Right renal pelvis (tissue), 4 donors: ENCODE measurements at places on chromosomes 2 and 18.

DNA sequence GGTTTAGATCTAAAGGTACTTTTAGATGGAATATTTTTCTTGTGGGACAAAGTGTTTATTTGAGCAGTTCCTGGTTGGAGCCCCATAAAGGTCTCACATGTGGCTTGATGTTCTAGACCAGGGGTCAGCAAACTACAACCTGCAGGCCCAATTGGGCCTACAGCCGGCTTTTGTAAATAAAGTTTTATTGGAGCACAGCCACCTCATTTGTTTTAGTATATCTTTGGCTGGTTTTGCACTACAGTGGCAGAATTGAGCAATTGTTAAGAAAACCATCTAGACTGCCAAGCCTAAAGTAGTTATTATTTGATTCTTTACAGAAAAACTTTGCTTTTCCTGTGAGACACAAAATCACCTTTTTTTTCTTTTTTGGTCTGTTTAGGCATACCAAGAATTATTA is 41.6 kb downstream of the NDC80 start:
- no peak for DNase-seq

DNA sequence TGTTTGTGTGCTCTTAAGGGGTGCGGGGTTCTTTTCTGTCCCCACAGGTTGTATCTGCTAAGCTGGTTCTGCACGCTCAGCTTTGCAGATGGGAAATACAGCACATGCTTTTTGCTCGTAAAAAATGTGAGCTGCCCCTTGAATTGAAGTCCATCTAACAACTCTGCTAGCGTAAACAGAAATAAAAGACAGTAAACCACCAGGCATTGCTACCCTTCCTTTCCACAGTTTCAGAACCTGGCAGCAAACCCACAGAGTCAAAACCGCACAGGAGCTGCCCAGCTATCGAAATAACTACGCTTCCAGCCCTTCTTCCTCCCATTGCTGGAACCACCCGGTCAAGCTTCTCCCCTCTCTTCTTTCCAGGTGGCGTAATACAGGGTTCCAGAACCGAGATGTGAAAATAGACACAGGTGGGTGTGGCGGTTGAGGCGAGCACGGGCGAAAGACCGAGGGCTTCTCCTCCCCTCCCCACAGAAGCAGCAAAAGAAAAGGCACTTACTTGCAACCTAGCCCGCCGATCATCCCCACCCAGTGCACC is 479 bp downstream of the SCN9A start:
- no peak for DNase-seq

DNA sequence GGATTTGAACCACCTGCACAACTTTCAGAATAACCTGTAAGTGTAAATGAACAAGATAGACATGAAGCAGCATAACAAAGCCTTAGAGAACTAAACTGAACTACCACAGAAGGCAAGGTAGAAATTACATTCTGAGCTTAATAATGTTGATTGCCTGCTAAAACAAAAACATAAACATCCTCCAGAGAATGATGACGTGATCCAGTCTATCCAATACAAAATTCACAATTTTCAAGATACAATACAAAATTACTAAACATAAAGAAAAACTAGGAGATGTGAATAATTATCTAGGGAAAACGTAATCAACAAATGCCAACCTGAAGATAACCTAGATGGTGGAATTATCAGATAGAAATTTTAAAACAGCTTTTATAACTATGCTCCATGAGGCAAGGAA is 40.7 kb upstream of the EGR4 start:
- DNase-seq: no peak

- DNase-seq: no peak
Measured at GRCh38 chr2:157326698-157327097, 1.1 kb upstream of the ERMN start.

GRCh38 chr2:230984393-230985220 is 11.3 kb upstream of the SPATA3 start:
- no peak for DNase-seq

GRCh38 chr2:3280683-3281520 is 96.7 kb downstream of the EIPR1 start:
- DNase-seq: no peak

GRCh38 chr2:128427413-128427755 is 108.7 kb upstream of the HS6ST1 start:
- no peak for DNase-seq

DNA sequence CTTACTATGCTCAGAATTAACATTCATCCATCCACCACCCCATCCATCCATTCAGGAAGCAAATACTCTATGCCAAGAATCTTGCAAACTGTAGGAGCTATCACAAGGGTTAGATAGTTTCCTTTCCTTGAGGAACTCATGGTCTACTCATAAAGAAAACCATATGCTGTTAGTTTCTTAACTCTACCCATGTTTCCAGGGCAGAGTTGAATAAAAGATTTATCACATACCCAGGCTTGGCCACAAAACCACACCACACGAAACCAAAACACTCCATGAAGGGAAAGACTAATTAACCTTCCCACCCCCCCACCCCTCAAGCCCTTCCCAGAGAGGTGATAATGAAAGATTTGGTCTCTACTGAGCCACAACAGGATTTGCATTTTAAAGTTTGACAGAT is 23.7 kb upstream of the MSGN1 start:
- DNase-seq: no peak

DNA sequence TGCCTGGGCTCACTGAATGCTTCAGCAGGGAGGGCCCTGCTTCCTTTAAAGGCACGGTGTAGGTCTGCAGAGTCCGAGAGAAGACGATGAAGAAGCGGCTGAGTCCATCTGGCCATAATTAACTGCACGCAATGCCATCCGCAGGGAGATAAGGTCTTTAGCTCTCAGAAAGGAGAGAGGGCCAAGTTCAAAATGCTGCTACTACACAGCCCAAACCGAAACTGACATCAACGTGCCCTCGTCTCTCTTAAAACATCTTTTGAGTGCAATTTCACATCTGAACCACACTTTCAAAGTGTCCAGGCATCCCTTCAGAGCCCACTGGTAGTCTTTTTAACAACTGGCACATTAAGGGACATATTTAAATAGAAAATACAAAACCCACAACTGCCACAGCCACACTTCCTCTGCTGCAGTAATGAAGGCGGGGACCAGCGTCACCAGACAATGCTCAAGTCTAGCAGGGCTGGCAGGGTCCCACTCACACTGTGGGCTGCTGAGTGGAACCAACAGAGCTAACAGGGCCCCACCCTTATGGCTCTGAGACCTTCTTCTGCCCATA is 35.8 kb downstream of the ST3GAL5 start:
- DNase-seq: no peak

DNA sequence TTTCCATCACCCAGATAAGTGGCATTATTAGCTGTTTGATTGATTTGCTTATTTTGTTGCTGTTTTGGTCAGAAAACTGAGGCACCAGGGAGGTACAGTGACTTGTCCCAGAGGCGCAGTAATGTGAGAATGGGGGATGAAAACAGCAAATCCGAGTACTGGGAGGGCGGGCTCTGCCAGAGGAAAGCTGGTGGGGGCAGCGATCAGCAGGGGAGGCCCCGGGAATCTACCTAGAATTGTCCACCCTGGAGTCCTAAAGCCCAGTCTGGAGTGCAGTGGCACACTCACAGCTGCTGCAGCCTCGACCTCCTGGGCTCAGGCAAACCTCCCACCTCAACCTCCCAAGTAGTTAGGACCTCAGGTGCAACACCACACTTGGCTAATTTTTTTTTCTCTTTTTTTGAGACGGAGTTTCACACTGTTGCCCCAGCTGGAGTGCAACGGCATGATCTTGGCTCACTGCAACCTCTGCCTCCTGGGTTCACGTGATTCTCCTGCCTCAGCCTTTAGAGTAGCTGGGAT is 17.0 kb upstream of the PTMA start:
- no peak for DNase-seq

DNA sequence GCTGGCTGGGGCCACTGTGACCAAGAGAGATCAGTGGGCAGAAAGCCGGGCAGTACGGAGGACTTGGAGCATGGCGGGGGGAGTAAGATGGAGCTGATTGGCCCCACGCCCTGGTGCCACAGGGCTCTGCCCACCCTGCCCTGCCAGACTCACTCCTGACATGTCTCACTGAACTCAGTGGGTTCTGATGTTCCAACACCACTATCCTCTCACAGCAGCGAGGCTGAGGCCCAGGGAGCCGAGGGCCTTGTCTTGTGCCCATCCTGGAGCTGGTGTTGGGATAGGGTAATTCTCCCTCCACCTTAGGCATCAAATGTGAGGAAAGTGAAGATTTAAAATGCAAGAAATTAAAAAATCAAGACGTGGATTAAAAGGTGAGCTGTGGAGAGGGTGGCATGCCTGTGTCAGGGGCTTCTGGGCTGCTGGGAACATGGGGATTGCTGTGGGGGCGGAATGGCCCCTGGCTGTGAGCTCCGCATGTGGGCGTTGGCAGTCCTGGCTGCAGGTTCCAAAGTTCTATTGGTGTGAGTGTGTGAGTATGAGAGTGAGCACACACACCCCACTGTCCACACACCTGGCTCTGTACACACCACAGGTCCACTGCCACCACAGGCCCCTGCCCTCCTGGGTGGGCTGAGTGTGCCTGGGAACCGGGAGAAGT is 283.5 kb upstream of the HS6ST1 start:
- DNase-seq: no peak

DNA sequence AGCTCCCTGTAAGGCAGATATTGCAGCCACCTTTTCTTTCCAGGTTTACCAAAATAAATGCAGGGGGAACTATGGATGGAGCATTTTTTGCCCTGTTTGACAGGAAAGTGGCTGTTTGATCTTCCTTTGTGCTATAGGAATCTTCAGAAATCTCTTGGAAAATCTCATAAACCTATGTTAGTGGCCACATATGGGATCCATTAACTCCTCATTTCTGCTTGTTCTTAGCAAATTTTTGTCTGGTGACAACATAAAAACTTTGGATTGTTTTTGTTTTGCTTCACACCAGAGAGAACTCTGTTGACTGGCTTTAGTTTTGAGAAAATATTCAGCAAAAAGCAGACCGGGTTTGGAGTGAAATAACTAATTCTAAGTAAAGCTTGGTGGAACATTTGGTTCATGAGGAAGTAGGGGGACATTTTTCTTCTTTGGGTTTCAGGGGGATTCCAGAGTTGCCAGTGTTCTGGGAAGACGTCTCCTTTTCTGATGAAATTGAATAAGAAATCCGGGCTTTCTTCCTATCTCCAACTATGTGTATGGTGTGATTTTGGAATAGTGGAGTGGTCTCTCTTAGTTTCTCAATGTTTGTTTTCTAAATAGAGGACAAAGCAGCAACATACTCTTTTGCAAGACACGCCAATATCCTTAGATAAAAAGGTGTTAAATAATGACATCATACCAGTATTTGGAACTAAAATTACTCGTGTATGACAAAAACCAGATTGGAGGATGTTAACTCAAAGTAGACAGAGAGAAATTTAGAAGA is 174.4 kb downstream of the ICOS start:
- DNase-seq: no peak

- no peak for DNase-seq
Measured at GRCh38 chr2:230886671-230887071, 21.9 kb downstream of the ITM2C start.

DNA sequence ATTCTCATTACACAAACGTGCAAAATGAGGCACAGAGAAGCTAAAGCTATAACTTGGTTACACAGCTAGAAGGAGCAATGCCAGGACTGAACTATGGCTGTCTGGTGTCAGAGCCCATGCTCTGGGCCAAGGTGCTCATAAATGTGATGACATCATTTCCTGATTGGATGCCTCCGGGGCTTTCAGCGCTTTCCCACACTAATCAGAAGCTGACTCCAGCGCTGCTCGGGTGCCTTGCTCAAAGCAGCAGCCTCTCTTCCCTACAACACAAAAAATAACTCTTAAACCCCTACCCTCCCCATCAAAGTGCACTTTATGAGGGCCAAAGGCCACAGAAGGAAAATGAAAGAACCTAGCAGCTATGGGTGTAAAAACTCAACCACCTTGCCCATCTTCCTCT is 90.7 kb downstream of the STK39 start:
- no peak for DNase-seq

DNA sequence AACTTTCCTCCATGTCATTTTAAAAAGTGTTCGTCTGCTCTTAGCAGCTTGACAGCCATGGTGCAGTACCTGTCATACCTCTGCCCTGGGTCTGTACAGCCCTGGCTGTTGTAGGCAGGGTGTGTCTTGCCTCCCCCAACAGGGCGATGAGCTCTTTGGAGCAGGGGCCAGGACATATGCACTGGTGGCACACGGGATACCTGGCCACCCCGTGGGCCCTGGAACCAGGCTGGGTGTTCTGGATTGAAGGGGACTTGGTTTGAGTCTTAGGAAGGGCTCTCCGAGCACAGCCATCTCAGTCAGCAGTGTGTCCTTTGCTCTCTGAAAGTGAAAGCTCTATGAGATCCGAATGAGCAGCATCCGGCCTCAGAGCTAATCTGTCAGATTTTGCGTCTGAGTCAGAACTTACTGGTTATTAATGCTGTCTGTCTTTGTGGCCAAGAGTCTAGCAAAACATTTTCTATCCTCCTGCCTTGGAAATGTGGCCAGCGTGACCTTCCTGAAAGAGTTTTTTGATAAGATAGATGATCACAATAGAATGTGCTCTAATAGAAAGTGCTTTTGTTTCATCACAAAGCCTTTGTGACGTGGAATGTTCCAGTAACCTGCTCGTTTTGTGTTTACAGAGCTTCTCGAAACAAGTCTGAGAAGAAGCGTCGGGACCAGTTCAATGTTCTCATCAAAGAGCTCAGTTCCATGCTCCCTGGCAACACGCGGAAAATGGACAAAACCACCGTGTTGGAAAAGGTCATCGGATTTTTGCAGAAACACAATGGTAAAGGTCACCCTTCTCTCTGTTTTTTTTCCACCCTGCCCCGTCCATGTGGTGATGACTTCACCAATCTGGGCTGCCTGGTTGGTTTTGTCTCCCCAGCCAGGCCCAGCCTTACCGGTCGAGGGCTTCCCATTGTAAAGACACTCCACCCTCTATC is 77.3 kb upstream of the RPL31 start:
- DNase-seq: no peak

DNA sequence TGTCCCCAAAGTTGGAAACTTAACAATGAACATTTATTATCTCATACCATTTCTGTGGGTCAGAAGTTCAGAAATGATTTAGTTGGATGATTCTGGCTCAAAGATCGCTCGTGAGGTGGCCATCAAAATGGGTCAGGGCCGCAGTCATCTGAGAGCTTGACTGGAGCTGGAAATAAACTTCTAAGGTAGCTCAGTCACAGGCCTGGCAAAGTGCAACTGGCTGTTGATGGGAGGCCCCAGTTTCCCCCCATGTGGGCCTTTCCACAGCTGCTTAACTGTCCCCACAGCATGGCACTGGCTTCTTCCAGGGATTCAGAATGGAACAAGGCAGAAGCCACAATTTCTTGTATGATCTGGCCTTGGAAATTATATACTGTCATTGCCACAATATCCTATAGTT is 200.1 kb upstream of the RAB12 start:
- DNase-seq: no peak

- no peak for DNase-seq
Measured at GRCh38 chr18:77135339-77136075, 2.9 kb upstream of the MBP start.

DNA sequence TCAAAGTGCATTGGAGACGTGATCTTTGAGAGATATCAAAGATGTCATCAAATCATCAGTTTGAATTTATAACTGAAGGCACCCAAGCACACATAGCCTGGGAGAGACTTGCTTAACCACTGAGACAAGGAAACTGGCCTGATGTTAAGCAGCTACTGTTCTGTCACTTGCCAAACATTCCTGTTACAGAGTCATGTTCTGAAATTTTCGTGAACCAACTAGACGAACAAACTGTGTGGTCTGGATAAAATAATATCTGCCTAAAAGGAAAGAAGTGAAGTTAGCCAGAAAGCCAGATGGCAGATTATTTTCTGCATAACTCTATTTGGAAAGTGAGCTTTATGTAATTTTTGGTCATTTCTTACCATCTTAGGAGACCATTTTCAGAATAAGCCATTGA is 51.4 kb downstream of the SPATS2L start:
- no peak for DNase-seq
